OCI-LY7 (cell line): ENCODE measurements at places on chromosomes 11 and 22.

DNA sequence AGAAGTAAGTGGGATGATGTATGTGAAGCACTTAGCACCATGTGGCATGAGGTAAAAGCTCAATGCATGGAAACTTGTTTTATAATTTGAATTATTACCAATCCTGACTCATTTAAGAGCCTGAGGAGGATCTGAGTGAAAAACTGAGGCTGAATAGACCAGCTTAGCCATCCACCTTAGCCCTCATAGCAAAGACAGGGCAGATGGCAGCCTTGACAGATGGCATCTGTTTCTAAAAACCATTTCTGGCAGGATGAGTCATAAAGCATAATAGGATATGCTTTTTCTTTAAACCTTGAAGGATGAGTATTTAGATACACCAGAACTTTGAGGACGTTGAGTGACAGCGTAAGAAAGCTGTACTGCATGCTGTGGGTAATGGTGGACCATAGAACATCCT lies 61.0 kb upstream of the NAV2 start:
- DNase-seq: no peak

GRCh38 chr11:133122256-133122655 lies 410.0 kb downstream of the OPCML start:
- no peak for DNase-seq

GRCh38 chr22:16601437-16602223 lies 9.0 kb upstream of the CCT8L2 start:
- no peak for DNase-seq

DNA sequence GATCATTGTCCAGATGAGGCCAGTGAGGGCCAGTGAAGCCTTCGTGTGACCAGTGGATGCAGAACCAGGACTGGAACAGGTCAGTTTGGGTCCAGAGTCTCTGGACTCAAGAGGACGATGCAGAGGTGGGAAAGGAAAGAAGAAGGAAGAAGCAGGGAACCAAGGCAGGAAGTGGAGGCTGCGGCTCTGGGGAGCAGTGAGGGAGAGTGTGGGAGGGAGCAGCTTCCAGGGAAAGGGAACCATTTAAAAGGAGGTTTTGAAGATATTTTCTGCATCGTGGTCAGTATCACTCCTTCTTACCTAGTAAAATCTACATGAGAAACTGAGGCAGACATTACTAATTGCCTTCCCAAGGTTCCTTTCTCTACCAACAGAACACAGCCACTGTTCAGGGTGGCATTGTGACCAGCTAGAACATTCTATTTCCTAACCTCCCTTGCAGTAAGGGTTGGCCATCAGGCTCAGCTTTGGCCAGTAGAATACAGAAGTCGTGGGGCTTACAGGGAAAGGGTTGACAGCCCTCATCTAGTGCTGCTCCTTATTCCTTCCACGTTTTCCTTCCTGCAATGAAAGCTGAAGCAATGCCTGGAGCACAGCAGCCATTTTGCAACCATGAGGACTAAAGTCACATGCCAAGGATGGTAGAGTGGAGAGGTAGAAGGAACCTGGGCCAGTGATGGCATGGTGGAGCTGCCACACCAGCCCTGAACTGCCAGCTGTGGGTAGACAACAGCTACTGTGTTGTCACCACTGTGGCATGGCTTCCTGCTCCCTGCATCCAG lies 29.1 kb upstream of the LINC01488 start:
- DNase-seq: no peak

- DNase-seq: no peak
These were observed 303.4 kb downstream of the SHANK2 start for GRCh38 chr11:70948855-70949531.

DNA sequence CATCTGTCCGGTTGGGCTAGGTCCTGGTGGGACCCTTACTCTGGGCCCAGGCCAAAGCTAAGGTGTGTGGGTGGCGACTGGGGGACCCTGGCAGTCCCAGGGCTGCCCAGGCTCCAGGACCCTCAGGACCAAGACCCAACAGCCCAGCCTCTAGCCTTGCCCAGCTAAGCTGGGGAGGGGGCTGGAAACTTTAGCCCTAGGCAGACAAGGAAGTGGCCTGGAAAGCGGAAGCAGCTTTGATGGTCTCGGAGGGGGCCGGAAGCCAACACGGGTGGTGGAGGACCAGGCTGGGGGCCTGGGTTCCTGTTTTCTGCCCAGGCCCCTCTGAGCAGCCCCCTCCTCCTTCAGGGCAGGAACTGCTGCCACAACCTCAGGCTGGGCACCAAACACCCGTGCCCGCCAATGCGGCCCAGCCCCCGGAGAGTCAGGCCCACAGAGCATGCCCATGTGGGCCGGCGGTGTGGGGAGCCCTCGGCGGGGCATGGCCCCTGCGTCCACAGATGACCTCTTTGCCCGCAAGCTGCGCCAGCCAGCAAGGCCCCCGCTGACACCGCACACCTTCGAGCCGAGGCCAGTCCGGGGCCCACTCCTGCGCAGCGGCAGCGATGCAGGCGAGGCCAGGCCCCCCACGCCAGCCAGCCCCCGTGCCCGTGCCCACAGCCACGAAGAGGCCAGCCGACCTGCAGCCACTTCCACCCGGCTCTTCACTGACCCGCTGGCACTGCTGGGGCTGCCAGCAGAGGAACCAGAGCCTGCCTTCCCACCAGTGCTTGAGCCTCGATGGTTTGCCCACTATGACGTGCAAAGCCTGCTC lies 2.8 kb downstream of the SIPA1 start:
- DNase-seq: peak; percentile 81

DNA sequence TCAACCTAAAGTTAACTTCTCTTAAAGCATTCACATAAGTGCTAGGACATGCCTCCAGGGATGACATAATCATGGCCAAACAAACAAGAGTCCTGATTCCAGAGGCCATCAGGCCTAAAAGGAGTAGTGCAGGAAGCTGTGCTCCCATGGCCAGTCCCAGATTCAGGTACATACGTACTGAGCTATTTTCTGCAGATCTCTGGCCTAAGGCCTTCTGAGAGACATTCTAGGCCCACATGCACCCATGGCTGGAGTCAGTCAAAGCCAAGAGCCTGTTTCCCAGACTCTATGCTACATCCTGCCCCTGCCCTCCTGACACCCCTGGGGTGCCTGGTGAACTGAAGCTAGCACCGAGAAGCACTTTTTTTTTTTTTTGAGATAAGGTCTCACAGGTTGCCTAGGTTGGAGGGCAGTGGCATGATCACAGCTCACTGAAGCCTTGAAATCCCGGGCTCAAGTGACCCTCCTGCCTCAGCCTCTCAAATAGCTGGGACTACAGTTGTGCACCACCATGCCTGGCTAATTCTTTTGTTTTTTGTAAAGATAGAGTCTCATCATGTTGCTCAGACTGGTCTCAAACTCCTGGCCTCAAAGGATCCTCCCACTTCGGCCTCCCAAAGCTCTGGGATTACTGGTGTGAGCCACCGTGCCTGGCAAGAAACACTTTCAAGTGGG lies 553 bp downstream of the CD3D start:
- no peak for DNase-seq

DNA sequence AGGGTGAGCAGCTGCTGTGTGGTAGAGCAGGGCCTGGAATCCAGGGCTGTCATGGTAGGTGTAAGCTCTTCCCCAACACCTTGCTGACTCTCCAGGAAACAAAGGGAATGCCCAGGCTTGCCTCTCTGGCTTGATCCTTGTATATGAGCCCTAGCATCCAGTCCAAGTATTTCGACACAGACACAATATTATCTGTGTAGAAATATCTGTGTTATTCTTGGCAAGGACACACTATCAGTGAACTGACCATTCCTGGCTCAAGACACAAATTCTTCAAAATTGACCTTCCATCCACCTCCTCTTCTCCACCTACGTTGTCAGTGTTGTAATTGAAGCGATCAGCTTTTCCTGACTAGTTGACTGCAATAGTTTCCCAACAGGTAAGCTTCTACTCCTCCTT lies 312.0 kb upstream of the NARS2 start:
- no peak for DNase-seq

- DNase-seq: no peak
These were observed at the start of gene GRIA4 for GRCh38 chr11:105609832-105610781. Gene GRIA4 (plus strand): TSS chr11:105610073. CDS start chr11:105610998, 925 bp downstream.

DNA sequence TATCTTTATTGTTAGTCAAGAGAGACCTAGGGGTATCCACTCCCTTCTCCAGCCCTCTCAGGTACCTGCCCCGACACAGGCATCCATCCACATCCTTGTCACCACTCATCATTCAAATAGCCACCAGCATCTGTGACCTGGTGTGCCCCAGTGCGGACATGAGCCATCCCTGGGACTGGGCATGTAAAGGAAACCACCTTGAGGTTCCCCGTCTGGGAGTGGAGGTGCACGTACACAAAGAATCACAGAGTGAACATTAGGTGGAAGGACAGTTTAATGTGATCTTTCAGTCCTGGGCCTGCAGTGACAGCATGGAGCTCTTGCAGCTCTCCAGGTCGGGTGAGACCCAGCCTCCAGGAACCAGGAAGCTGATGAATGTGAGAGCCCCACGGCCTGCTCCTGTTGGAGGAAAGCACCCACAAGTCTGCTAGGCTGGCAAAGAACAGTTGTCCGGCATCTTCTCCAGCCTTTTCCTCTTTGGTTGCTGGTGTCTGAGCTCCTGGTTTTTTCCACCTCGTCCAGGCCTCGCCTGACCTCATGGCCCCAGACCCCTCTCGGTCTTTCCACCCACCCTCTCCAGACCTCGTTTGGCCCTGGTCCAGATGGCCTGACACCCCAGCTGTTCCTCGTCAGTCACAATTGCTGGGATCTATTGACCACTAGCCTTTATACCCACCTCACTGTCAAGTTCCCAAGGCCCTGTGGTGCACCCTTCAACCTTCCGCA lies 16.5 kb downstream of the PSMD13 start:
- no peak for DNase-seq

DNA sequence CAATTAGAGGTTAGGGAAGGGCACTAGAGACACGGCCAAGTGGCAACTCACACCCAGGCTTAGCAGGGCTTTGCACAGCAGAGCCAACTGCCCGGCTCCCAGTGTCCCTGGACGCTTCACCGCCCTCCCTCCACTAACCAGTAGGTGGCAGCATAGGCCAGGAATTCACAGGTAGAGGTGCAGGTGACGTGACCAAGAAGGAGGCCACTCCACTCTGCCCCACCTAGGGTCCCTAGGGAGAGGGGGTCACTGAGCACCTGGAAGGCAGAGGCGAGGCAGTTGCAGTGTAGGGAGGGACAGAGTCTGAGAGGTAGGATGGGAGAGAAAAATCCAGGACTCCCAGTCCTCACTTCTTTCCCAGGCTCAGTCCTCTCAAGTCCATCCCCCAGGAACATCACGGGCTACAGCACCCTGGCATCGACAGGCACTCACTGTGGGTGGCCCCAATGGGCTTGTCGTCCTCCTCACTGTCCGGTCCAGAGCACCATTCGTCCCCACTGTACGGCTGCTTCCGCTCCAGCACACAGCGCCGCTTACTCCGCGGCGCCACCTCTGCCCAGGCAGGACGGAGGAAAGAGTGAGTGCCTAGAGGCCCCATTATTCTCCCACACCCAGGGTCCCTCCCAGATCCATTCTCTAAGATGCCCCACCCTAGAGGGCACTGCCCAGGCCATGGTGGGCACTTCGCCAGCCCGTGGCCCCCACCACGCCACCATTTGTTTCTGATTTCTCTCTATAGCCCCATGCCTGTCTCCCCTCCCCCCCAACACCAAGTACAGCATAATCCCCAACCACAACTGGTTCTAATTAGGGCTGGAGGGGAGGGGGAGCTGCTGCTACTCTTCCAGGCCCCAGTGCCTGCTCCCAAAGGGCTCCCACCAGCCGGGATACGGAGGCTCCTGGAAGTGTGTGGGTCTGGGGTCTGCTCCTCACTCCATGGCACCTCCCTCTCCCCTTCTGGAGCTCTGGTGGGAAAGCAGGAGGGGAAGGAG lies 18.4 kb downstream of the BCL9L start:
- peak; percentile 87 for DNase-seq

DNA sequence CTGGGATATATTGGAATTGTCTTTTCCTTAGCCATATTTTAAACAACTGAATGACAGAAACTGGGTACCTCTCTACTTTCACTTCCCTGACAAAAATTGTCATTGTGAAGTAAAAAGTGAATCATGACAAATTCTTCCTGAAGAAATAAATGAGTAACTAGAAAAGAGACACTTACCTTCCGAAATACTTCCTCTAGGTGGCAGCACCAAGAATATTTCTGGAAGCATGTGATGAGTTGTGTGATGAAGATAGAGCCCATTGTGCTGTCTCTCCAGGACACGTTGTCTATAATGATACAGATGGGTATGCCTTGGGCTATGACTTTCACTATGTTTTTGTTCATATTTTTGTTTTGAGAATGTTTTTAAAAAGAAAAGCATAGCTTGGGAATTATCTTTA lies 21.5 kb downstream of the CASP4 start:
- DNase-seq: peak; percentile 37

DNA sequence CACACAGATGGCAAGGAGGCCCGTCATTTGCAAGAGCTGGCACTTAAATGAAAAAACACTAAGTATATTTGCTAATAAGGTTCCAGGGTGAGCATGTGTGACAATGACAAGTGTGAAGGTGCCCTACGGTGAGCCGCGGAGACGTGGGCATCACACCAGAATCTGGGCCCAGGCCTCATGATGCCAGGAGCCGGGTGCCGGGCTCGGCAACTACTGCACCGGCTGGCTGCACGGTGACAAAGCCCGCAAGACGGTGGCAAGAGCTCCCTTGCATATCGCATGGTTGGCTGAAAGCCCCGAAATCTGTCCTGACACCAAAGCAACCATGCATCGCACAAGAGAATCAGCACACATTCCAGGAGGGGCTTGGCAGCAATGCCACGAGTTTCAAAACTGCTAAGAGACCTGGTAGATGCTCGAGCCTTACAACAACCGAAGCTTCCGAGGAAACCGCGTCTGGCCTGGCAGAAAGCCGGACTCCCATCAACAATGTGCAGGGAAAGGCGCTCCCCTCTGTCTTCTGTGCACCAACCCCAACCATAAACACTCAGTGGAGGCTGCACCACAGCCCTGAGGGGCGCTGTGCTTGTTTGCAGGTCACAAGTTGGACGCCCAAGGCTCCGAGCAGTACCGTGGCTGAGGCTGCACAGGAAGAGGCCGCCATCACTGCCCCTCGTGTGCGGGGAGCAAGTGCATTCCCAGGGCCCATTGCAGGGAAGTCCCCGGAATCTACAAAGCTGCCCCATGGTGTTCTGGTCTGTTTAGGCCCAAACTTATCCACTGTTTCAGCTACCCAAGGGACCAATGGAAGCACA lies 339.7 kb downstream of the CTTN start:
- no peak for DNase-seq
